ENCODE measurements at places on chromosomes 7 and 10.
A peak's percentile ranks its signal among the peaks of the same experiment; 100 is the strongest.

DNA sequence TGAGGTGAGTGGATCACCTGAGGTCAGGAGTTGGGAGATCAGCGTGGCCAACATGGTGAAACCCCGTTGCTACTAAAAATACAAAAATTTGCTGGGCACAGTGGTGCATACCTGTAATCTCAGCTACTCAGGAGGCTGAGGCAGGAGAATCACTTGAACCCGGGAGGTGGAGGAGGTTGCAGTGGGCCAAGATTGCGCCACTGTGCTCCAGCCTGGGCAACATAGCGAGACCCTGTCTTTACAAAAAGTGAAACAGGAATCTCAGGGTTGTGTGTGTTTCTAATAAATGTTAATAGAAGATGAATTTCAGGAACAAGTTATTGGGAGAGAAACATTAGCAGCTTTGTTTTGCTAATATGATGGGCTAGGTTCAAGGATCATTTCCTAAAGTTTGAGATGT lies 19.9 kb downstream of the PPP2R2D start:
- DNase-seq: no peak

GRCh38 chr10:125415006-125415633 lies 254.8 kb upstream of the CTBP2 start:
- DNase-seq: no peak

DNA sequence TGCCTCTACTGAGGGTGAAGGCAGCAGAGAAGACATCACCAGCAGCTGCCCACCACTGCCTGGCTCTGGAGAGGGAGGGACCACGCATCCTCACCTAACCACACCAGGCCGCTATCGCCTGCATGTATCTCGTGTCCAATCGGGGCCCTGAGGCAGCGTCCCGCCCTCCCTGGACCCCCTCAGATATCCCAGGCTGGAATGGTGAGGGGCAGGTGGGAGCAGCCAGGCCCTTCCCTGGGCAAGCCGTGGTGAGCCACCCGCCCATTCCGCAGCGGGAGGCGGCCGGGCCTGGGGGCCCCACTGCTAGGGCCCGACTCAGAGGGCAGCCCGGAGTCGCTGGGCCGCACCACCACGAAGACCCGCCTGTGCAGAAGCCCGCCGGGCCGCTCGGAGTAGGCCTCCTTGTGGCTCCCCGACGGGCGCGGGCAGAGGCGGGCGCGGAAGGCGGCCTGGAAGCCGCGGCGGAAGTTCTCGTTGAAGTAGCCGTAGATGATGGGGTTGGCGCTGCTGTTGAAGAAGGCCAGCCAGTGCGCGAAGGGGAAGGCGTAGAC lies 21.6 kb upstream of the PPA1 start:
- DNase-seq: peak; percentile 81

DNA sequence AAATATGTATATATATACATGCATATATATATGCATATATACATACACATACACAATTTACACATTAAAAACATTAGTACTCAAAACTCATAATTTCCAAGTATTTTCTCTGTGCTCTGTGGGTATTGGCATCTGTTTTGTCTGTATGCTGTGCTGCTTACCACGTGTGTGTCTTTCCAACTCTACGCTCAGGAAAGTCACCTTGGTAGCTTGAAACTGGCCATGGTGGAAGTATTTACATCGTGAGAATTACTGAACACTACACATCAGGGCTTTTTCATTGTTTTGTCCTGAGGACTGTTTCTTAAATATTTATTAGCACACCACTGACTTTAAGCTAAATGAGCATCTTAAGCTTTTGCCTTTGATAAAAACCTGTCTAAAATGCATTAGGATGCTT lies 79.6 kb downstream of the CREM start:
- no peak for DNase-seq

- DNase-seq: no peak
These were observed 105.3 kb downstream of the ARHGAP21 start for GRCh38 chr10:24618401-24618800.

DNA sequence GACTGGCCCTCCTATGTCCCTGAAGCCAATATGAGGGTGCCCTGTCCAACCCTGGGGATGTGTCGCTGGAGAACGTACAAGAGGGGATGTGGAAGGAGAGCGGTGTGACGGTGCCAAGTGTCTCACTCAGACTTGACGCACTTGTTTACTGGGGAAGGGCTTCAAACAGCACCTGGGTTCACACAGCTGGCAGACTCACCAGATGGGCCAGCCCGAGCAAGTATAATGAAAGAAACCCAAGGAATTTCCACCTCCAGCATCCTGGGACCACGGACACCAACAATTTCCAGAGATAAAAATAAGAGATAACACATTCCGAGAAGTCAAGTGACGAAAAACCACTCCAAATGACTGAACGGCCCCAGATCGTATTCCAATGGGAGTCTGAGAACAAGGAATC lies 5.3 kb downstream of the ATP5MF start:
- DNase-seq: no peak

DNA sequence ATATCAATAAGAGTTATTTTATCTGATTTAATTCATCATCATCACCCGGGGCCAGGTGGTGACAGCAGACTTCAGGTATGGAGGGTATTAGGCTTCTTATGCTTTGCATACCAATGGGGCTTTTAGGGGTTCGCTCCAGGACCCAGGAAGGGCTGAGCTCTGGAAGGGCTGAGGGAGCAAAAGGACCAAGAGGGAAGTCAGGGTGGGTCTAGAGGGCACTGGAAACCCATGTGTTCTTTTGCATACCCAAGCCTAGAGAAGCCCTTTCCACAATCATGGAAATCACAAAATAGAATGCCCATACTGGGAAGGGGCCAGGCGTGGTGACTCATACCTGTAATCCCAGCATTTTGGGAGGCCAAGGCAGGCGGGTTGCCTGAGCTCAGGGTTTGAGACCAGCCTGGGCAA lies 30.9 kb upstream of the VCL start:
- no peak for DNase-seq

GRCh38 chr10:112948196-112948595 lies 1.9 kb upstream of the TCF7L2 start:
- no peak for DNase-seq

- no peak for DNase-seq
These were observed 39.3 kb downstream of the VSTM2A start for GRCh38 chr7:54581511-54581910.

GRCh38 chr7:101677797-101678479 lies 48.8 kb upstream of the MYL10 start:
- DNase-seq: no peak

DNA sequence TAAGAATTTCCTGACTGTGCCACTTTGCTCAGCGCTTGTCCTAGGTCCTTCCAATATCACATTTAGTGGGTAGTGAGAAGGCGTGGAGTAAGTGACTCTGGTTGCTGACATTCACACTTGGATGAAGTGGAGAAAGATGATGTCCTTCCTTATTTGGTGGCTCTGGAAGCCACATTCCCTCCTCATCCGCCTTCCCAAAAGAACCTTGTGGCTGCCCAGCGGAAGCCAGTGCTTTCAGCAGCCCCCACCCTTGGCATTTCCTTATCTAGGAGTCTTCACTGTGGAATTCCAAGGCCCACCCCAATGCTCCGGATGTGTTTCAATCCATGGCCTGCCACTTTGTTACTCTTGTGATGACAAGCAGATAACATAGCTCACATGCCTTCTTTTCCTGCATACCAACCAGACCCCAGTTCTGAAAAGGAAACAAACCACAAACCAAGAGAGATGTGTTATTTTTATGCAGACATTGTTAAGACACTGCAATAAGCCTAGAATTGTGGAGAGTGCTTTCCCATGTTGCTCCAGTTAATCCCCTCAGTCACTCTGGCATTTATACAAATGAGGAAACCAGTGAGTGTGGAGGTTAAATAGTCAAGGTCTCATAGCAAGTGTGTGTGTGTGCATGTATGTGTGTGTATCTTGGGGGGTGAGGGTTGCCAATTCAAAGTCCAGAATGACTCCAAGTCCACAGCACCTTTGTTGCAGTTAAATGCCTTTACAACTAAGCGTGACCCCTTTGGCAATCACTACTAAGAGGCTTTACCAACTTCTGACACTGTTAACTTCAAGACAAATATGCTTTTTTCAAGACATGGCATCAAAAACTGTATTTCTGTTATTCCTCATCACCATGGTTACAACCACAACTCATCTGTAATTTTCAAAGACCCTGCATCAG lies 10.3 kb upstream of the ANKRD1 start:
- no peak for DNase-seq

DNA sequence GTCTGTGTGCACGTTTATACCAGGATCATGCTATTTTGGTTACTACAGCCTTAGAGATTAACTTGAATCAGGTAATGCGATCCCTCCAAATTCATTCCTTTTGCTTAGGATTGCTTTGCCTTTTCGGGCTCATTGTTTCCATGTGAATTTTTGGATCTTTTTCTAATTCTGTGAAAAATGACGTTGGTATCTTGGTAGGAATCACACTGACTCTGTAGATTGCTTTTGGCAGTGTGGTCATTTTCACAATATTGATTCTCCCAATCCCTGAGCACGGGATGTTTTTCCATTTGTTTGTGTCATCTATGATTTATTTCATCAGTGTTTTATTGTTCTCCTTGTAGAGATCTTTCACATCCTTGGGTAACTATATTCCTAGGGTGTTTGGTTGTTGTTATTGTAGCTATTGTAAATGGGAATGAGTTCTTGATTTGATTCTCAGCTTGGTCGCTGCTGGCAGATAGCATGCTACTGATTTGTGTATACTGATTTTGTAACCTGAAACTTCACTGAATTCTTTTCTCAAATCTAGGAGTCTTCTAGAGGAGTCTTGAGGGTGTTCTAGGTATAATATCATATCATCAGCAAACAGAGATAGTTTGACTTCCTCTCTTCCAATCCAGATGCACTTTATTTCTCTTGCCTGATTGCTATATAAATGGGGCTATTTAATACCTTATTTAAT lies 18.2 kb downstream of the SNX8 start:
- no peak for DNase-seq

DNA sequence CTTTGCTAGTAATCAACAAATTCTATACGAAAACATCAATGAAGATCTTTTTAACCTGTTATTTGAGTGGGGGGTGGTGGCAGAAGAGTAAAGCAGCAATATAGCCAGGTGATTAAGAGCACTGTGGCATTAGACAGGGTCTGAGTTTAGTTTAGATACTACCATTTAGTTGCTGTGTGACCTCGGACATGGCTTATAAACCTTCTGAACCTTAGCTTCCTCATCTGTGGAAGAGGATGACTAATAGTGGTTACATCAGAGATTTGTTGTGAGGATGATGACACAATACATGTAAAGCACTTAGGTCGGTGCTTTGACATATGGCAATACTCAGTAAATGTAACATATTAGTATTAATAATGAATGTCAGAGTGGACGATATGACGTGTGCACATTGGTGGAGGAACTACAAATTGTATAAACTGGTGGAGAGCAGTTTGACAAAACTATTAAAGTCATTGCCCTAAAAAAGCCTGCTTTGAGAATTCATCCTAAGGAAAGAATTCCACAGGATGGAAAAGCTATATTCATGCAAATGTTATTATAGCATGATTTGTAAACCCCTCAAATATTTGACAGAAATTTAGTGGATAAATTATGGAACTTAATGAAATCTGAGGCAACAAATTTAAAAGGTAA lies 24.3 kb downstream of the SPAG6 start:
- no peak for DNase-seq

DNA sequence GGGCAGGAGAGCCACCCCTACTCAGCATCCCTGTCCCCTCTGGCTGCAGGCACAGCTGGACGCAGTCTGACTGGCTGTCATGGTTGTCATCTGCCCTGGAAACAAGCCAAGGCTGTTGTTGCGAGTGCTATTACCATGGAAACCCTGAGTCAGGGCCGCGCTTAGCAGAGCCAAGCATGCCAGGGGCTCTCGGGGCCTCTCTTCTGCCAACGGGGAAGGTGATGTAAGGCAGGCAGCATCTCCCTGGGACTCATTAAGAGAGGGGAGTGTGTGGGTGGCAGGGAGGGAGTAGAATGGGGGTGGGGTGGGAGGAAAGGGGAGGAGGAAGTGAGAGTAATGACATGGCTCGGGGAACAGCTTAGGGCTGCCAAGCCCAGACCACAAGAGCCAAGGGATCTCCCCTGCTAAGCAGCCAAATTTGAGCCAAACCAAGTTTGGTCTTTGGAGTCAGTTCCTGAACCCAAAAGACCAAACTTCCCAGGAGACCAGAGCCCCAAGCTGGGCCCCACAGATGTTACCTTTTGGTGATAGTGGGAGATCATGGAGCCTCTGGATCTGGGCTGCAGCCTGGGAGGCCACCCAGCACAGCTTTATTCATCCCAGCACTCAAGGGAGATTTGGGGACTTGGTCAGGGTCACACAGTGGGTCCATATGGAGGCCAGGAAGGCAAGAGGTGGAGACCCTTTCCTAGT lies 67.6 kb downstream of the TMEM130 start:
- no peak for DNase-seq

DNA sequence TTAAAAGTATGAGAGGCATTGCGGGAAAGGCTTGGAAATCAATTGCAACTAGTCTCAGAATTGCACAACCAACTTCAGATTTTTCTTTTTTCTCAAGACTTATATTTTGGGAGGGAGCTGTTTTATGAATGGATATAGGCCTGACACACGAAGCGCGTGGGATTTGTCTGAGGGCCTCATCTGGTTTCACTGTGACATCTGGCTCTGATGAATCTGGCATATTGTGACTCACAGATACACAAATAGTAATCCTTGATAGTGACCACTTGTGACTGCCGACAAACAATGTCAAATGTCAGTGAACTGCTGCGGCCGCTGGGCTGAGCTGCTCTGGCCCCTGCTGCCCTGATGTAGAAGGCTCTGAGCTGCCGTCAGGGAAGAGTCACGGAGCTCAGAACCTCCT lies 655.1 kb downstream of the INHBA start:
- no peak for DNase-seq

GRCh38 chr10:133011882-133012281 lies 69.5 kb upstream of the CFAP46 start:
- DNase-seq: no peak

DNA sequence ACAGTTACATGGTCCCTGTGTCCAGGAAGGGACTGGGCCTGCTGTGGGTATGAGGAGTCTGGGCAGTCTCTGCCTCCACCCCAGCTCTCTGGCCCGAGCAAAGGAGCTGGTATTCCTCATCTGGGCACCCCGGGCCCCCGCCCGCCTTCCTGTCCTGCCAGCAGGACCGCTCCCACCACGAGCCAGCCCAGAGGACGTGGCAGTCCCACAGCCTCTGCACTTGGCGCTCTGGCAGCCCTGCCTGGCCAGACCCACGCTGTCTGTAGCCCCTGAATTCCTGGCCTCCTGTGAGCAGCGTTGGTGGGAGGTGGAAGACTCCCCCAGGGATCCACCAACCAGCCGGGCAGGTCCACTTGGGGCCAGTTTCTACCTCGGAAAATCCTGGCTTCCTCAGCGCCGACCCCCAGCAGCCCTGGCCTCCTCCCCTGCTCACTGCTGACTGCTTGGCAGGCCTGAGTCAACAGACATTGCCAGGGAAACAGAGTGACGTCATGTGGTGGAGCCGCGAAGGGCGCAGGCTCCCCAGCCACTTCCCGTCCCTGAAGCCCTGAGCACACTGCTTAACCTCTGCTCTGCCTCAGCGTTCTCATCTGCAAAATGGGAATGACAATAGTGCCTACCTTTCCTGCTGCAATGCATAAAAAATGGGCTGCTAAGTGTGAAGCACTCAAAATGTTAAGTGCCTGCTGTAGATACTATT lies 21.6 kb upstream of the LIMK1 start:
- DNase-seq: peak; percentile 76

DNA sequence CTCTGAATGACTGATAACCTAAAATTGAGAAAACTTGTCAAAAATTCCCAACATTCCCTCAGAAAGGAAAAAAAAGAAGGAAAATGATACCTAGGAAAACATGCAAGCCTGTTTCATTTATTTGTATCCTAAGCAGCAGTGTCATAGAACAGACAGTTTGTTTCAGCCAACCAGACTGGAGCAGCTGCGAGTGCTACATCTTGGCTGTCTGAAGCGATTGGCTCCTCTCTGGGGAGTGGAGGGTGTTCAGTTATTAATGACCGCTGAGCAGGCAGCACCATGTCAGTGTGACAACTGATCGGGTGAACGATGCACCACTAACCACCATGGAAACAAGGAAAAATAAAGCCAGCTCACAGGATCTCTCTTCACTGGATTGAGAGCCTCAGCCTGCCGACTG lies at the start of gene LRRN3:
TSS of gene LRRN3 (plus strand) at position 282 of the 400 bp plus-strand sequence. CDS start 31,646 bp downstream, outside the sequence.
- DNase-seq: no peak

All from lower leg skin (tissue), 4 donors.